ENCODE measurements at places on chromosomes 5 and 9.
A peak's percentile ranks its signal among the peaks of the same experiment; 100 is the strongest.

DNA sequence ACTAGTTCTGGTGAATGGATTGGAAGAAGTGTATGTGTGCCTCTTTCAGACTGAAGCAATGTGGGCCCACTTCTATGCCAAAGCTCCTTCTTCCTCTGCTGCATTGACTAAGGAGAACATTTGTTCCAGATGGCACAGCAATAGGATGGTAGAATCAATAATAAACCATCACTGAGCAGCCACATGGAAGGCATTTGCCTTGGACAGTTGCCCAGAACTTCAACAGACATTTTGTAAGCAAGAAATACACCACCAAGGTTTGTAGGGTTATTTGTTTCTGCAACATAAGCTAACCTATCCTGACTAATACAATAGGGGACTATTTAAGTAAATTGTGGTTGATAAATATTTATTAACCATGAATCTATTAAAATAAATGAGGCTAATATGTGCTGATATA is 37.7 kb upstream of the CSNK1G3 start:
- no peak for DNase-seq

GRCh38 chr9:1331546-1332038 is 281.4 kb downstream of the DMRT2 start:
- DNase-seq, result no peak

DNA sequence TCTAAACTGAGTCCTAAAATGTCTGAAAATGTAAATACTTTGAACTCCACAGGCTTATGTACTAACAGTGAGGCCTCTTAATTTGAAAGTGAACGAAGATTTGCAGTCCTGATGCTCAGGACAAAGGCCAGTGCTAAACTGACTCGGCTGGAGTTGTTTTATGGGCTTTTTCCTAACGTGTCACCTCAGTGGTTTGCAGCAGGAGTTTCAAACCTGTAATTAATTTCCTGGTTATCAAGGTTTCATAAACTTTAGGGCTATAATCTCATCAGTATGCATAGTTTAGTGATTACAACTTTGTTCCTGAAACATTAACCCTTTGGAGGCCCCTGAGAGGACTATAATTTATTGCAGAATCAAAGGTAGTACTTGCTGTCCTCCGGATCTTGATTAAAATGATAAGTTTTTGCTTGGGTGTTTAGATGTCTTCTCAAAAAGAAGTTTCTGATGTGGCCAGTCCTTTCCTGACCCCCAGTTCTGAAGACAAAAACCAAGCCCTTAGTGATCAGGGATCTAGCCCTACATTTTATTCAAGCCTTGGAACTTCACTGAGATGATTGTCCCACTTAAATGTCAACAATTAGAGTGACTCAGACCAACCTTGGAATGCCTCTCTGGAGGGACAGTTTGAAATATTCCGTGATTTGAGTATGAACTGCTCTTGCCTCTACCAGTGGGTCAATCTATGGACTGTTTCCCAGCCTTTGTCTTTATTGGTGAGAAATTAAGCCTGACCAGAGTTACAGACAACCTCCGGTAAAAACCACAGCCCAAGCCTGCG is 11.1 kb upstream of the S100Z start:
- DNase-seq, result no peak

DNA sequence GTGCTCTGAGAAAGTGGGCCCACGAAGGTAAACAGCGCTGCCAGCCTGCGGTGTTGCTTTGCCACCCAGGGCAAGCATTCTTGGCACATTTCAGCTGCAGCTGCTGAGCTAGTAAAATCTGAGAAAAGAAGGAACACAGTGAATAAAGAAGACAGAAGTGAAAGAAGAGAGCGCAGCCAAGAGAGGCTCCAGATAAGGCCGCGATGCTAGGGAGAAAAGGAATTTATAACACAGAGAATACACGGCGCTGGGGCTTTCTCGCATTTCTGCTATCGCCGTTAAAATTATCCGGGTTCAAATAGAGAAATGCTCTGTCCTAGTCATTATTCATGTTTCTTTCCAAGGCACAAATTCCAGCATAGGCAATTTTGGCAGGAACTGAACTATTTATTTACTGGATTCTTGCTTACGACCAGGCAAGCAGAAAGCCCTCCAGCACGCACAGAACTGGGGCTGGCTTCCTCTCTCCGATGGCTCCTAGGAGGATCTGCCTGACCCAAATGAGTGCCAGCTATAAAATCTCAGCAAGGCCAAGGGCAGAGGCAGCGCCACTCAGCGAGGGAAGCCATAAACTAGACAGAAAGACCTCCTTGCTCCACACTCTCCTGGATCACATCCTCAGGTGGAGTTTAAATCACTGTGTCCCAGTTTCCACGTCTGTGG is 111.2 kb downstream of the ATPSCKMT start:
- DNase-seq, result no peak

- DNase-seq, result peak; percentile 42
Observed at GRCh38 chr9:78121488-78121887, 89.9 kb upstream of the GNAQ start.

- no peak for DNase-seq
Observed at GRCh38 chr5:157903117-157903450, 44.1 kb upstream of the CLINT1 start.

GRCh38 chr5:73896097-73896496 is 270.1 kb downstream of the ARHGEF28 start:
- DNase-seq, result no peak

DNA sequence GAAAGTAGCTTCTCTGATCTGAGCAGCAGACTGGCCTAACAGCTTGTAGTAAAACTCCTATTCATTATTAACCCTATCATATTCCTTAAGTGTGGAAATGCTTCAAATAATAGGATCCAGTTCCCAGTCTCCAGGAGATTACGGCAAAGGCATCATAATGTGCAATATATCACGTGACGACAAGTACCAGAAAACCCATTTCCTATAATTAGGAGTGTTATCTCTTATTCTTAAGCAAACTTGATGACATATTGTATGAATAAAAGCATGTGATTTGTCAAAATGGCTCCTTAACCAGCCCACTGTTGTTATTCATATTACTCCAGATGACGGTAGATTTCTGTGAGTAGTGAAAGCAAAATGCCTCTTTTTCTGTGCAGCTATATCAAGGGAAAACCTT is 2.9 kb downstream of the SV2C start:
- DNase-seq, result no peak

- DNase-seq, result no peak
Observed at GRCh38 chr9:89716559-89716958, 111.7 kb downstream of the GADD45G start.

DNA sequence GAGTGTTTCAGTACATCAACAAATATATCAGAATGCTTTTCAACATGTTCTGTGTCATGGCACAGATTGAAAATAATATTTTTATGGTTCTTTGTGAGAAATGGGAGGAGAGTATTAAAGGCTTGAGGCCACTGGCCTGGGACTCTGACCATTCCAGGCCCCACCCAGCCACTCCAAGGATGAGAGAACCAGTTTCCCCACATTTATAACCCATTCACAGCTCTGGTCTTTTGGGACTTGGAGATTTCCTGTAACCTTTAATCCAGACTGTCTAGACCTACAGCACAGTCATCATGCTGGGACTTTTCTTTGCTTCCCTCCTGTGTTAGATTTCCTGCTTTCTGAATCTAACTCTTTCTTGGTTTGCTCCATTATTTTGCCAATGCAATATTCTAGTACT is 389.6 kb downstream of the KIAA0825 start:
- DNase-seq, result no peak

DNA sequence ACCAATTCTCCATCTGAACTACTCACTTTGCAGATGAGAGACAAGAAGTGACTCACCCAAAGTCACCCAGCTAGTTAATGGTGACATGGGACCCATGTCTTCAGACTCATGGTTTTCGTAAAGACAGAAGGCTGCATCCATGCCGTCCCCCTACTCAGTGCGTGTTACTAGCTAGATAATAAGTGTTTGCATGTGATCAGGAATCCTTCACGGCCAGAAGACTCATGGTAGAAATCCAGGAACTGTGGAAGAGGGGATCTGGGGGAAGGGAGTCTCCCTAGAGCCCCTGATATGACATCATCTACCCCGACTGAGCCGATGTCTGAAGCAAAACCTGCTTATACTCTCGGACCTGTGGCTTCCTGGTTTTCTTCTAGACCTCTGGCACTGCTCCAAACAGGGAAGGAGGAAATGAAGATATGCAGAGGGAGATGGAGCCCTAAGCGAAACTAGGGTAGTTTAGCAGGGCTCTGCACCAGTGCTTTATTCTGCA is 3.3 kb downstream of the RNF183 start:
- no peak for DNase-seq

- no peak for DNase-seq
Observed at GRCh38 chr5:176406436-176407052, 9.8 kb downstream of the CLTB start.

GRCh38 chr9:20837166-20837565 is 153.1 kb downstream of the FOCAD start:
- no peak for DNase-seq

GRCh38 chr9:4762886-4763541 is 22.0 kb upstream of the AK3 start:
- no peak for DNase-seq

- DNase-seq, result no peak
Observed at GRCh38 chr5:101977729-101978345, 318.2 kb downstream of the SLCO4C1 start.
